ENCODE measurements at places on chromosomes 5 and 9. TPM values are rescaled to one million over a fixed set of nuclear protein-coding genes. Genes with fewer than 3 reads are reported as not detected.

The PPIC gene
- total RNA-seq, result not detected

The DMRTA1 gene
- total RNA-seq, result not detected

The LCN12 gene
- total RNA-seq, result 0.84 TPM

The SPINK6 gene
- total RNA-seq, result not detected

The ERCC8 gene
- 12.1 TPM for total RNA-seq

The PPP3R2 gene
- total RNA-seq, result not detected

The FAM13B gene
- 18.2 TPM for total RNA-seq

The PCDHA1 gene
- total RNA-seq, result not detected

The LMAN2 gene
- 91.5 TPM for total RNA-seq

The NMUR2 gene
- not detected for total RNA-seq

The FOXB2 gene
- total RNA-seq, result not detected

The PPP2R2B gene
- total RNA-seq, result 0.30 TPM
